ENCODE measurements at places on chromosomes 5 and 9. TPM values are rescaled to one million over a fixed set of nuclear protein-coding genes. Genes with fewer than 3 reads are reported as not detected.

DNA sequence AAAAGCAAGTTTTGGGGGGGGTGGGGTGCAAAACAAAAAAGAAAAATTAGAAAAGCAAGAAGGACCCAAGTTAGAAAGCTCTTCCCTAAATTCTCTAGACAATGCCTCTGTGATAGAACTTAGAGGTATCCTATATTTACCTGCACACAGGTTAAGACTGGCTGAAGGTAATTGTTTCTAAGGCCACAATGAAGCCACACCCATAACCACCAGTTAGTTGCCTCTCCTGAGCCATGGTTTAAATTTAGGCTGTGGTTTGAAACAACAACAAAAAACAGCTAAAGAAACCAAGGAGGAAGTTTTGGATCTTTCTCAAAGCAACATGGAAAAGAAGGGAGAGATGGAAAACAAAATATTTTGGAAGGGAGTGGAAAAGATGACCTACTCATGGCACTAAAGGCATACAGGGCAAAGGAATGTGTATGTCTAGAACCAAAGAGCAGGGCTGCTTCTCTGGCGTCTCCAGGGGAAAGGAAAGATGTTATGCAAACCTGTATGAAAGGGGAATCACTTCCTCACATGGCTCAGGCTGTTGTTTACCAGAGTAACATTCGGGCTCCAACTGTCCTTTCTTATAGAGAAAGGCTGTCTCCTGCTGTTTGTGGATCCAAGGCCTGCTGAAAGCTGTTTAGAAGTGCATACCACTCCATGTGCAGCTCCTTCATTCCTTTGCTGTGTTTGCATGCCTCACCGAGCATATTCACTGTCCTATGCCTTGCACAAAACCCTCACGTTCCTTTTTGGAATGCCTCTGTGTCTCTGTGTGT is 408.9 kb upstream of the MPDZ start:
- no peak overlapping the region for H3K27ac ChIP-seq
- no peaks in the 10 kb centered on the region for H3K36me3 ChIP-seq
- H3K27me3 ChIP-seq, result no peaks in the 10 kb centered on the region
- DNase-seq, result peak; percentile 74
- no peak overlapping the region for H3K4me3 ChIP-seq

DNA sequence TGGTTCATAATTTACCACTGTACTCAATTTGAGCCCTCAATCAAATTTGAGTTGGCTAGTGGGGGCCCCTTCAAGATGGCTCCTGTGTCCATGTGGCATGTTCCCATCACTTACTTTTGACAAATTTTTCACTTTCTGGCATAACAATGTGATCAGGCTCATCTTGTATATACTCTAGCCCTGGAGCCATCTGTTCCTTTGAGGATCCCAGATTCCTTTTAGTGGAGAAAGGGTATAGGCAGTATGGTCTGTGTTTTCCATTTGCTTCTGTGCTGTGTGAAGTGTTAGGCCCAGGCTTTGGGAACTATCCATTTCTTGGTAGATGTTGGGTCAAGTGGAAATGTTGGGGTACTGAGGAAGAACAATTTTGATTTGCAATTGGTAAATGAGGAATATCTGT is 45.7 kb downstream of the SH3GL2 start:
- H3K4me1 ChIP-seq, result no peaks in the 10 kb centered on the region
- no peaks in the 10 kb centered on the region for H3K27me3 ChIP-seq
- H3K36me3 ChIP-seq, result no peaks in the 10 kb centered on the region
- no peak overlapping the region for H3K4me3 ChIP-seq
- no peak for DNase-seq

DNA sequence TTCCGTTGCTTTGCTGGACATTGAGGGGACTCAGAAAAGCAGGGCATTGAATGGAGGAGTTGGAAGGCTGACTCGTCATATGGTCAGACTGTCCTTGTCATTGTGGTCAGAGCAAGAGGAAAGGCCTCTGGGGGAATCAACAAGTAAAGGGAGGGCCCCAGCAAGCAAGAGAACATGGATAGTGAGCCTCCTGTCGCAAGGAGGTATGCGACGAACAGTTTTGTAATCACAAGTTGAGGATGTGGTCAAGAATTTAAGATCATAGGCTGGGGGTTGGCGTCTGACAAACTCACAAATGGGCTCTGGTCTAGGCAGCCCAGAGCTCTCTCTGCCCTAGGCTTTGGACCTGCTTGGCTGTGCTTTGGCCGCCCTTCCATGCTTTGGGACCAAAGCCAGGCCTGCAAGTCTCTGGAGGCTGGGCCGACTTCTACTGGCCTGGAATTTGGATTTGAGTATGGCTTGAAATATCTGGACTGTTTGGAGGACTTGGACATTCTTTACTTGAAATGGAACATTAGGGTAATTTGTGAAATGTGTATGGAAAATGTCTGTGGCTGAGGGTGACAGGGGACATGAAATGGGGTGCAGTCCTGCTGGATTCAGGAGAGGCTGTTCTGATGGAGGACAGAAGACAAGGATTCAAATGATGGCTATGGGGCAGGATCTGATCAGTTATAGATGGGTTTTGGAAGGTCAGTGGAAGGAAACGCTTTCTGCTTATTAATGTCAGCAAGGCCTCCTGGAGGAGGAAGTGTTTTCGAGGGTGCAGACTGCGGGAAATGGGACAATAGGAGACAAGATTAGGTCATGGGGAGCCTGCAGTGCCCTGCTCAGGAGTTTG is 19.2 kb upstream of the NDST1 start:
- H3K27me3 ChIP-seq, result no peaks in the 10 kb centered on the region
- no peak overlapping the region for H3K27ac ChIP-seq
- peaks cover 50% of the 10 kb centered on the region for H3K4me1 ChIP-seq
- no peak overlapping the region for H3K4me3 ChIP-seq
- H3K36me3 ChIP-seq, result no peaks in the 10 kb centered on the region
- DNase-seq, result no peak

GRCh38 chr5:151742870-151743294 is 15.5 kb downstream of the ATOX1 start:
- DNase-seq, result peak; percentile 81
- H3K4me1 ChIP-seq, result no peaks in the 10 kb centered on the region
- H3K27ac ChIP-seq, result no peak overlapping the region
- no peaks in the 10 kb centered on the region for H3K27me3 ChIP-seq
- no peaks in the 10 kb centered on the region for H3K36me3 ChIP-seq

DNA sequence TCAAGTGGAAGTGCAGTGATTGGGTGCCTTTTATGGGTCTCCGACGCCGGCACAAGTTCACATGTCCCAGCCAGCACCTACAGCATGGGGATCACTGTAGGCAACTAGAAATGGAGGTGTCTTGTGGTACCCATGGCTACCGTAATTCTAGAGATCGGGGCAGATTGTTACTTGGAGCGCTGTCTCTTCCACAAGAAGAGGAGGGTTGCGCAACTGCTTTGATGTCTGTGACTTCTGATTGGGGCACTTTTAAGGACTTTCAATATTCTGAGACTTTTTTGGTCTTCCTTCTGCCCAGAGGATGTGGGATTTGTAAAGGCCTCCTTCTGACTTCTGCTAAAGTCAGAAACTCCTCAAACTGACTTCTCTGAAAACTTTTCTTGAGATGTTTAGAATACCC is 41.9 kb downstream of the GLRX start:
- DNase-seq, result no peak
- no peak overlapping the region for H3K4me3 ChIP-seq
- no peaks in the 10 kb centered on the region for H3K36me3 ChIP-seq
- no peaks in the 10 kb centered on the region for H3K27me3 ChIP-seq

- H3K4me1 ChIP-seq, result peaks cover 34% of the 10 kb centered on the region
- no peak overlapping the region for H3K4me3 ChIP-seq
- H3K27ac ChIP-seq, result no peak overlapping the region
- H3K27me3 ChIP-seq, result no peaks in the 10 kb centered on the region
- no peaks in the 10 kb centered on the region for H3K36me3 ChIP-seq
- no peak for DNase-seq
Observed at GRCh38 chr5:14739538-14739937, 75.0 kb downstream of the OTULIN start.

DNA sequence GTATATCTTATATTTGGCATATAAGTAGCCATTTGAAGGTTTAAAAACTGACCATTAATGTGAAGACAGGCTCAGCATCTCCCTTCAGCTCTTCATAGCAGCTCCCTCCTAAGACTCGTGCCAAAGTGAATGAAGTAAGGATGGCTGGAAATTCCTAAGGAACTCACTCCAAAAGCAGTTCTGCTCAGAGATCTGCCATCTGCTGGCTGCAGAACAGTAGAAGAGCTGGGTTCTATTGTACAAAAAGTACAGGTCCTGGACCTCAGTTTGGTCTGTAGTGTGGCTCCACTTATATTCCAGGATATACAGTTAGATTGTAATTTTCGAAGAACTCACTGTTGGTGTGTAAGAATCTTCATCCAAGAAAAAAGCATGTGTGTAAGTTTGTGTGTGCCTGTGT is 104.9 kb upstream of the RUSC2 start:
- no peak overlapping the region for H3K27ac ChIP-seq
- H3K36me3 ChIP-seq, result no peaks in the 10 kb centered on the region
- peaks cover 5% of the 10 kb centered on the region for H3K4me1 ChIP-seq
- no peak overlapping the region for H3K4me3 ChIP-seq
- DNase-seq, result peak; percentile 38
- no peaks in the 10 kb centered on the region for H3K27me3 ChIP-seq

DNA sequence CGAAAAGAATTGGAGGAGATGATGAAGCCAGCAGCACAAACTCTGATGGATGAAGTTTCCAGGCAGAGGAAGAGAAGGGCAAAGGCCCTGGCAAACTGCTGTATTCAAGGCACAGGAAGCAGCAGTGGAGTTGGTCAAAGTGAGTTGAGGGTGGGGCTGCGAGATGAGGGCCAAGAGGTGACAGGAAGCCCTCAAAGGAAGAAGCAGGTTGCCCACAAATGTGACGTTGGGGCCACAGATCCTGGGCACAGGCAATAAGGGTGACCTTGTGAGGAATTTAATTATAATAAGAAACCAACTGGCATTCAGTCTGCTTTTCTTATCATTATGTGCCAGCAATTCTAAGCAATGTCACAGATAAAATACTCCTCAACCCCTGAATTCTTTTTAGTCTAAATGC is 261.8 kb downstream of the CTNND2 start:
- H3K4me3 ChIP-seq, result no peak overlapping the region
- no peaks in the 10 kb centered on the region for H3K4me1 ChIP-seq
- H3K36me3 ChIP-seq, result no peaks in the 10 kb centered on the region
- H3K27ac ChIP-seq, result no peak overlapping the region

Gene ZNF883
- total RNA-seq, result 11.5 TPM

Gene CXCL14
- not detected for total RNA-seq

Gene PCDHA1
- 0.19 TPM for total RNA-seq

Gene HAPLN1
- 2.3 TPM for total RNA-seq

Gene TICAM2
- 0.03 TPM for total RNA-seq

Gene EXOC3
- 19.2 TPM for total RNA-seq

Gene ITGA1
- total RNA-seq, result 2.2 TPM

Gene PCDHGA6
- 0.77 TPM for total RNA-seq

Gene SHC3
- 0.64 TPM for total RNA-seq

Gene ACTBL2
- not detected for total RNA-seq

All from neural progenitor cell (in vitro differentiated cells).